ENCODE measurements at places on chromosomes 1 and 21.

GRCh38 chr1:166272155-166272554, 105.4 kb upstream of the FAM78B start:
- no peak for DNase-seq

- no peak for DNase-seq
These were observed 14.7 kb downstream of the BTBD19 start for GRCh38 chr1:44822981-44823451.

- no peak for DNase-seq
These were observed 355.6 kb downstream of the SIPA1L2 start for GRCh38 chr1:232274236-232274855.

DNA sequence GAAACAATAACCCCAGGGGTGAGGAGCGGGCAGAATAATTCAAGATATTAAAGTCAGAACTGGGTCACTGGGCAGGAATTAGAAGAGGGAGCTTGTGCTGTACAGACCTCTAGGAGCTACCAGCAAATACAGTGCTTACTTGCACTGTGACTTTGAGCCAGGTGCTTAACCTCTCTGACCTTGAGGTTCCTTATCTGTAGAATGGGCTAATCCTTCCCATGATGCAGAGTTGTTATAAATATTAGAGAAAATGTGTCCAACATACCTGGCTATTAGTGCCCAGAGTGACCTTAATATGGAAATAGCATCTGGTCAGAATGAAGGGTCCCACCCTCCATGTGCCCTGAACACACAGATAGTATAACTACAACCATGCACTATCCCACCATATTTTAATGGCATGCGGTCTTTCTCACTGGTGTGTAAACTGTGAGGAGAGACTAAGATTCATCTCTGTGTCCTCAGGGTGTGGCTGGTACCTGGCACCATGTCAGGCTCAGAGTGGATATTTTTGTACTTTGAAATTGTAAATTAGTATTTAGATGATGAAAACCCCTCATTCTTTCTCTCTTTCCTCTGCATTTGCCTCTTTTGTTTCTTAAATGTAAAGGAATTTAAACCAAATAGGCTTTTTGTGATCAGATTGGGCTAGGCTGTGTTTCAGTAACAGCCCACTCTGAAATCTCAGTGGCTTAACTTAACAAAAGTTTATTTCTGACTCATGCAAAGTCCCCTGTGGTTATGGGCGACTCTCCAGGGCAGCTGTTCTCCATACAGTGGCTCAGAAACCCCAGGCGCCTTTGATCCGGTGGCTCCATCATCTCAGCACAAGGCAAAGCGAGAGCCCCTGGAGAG, 60.0 kb upstream of the ROR1 start:
- no peak for DNase-seq

DNA sequence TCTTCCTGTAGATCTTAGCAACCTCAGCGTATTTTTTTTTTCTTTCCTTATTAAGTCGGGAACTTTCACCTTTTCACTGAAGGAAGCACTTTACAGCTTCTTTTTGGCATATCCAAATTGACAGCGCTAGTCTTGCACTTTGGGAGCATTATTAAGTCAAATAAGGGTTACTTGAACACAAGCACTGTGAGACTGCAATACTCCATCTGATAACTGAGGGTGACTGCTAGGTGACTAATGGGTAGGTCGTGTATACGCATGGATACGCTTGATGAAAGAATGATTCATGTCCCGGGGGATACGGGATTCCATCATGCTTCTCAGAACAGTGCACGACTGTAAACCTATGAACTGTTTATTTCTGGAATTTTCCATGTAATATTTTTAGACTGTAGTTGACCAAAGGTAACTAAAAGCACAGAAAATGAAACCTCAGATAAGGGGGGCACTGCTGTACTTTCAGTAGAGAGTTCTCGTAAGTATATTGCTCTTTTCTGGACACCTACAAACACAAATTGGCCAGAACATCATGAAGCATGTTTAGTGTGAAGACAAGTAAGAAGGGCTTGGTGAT, 364.7 kb downstream of the SMYD3 start:
- DNase-seq = no peak

DNA sequence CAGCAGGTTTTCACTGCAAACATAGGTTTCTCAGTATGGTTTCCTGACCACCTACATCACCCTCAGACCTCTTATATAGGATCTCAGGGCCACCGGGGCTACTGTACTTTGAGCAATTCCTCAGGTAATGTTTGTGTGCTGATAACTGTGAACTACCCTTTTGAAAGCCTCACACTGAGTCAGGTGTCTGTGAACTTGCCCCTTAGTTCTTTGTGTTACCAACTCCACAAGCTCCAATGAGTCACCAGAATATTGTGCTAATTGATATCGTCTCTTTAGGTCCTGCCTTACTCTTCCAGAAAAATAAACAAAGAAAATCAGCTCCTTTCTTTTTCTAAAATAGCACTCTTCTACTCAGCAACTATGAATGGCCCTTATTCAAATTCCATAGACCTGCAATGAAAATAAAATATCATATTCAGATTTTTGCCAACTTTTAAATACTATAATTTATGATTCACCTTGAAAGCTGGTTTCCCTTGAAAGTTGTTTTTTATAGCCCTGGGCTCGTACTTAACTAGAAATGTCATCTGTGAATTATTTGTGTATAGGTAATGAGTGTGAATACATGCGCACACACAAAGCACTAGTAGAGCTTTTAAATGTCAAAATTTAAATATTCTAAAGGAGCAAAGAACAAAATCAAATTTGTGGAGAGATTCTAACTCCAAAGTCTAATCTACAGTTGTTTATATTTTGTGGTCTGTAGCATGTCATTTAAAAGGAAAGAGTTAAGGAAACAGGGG, 88.1 kb upstream of the WARS2 start:
- no peak for DNase-seq

DNA sequence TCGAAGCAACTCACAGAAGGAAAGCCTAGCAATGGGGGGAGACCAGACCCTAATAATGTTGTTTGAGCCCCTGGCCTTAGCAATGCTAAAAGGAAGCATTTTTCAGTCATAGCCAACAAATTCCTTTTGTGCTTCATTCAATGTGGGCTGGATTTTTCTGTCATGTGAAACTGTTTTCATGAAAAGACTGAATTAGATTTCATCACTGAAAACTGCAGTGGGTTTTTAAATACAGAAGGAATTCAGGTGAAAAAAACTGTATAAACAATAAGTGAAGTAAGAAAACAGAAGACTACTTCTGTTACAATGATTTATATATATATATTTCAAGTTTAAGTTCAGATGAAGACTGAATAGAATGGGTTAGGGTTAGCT, 204.8 kb downstream of the SMYD3 start:
- no peak for DNase-seq

DNA sequence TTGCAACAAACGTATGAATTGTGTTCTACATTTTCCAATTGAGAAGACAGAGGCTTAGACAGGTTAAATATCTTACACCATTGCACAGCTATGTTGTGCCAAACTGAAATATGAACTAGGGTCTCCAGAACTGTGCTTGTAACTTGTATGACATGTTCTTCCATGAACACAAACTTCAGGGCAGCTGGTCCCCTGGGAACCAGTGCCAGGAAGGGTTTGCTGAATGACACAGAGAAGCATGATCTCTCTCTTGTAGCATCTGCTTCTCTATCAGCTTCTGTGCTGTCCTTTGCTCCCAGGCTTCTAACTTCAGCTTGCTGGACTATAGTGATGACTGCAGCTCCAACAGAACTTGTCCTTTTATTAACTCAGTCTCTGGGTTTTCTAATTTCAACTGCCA, 385.5 kb downstream of the SIPA1L2 start:
- DNase-seq = no peak

GRCh38 chr1:29593601-29594382, 357.5 kb downstream of the PTPRU start:
- DNase-seq = no peak

DNA sequence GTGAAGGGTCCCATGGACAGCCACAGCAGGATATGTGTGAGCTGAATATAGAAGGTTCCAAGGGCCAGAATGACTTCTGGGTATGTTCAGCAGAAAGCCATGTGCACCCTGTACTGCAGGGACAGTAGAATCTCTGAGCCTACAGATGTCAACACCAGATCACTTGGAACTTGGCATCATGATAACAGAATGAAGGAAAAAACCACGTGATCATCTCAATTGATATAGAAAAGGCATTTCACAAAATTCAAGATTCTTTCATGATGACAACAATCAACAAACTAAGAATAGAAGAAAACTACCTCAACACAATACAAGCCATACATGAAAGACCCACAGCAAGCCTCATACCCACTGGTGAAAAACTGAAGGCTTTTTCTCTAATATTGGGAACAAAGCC, 885 bp upstream of the KRTAP12-2 start:
- DNase-seq = no peak

DNA sequence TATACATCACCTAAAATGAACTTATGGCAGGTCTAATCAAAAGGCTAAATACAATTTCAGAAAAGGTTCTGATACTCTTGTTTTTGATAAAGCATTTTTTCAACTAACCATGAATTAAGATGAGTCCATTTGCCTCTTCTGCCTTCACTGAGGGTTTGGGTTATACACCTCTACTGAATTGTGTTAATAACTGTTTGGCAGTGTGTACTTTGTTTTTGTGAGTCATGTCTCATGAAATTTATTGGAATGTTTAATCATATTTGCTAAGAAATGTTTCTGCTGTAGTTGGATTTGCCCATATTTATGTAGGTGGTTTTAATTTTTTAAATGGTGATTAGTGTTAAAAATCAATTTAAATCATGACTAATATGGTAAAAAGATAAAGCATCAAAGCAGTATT, 190.5 kb downstream of the HS2ST1 start:
- DNase-seq = no peak

- DNase-seq = no peak
These were observed 874.4 kb downstream of the KCNT2 start for GRCh38 chr1:195733826-195734225.

DNA sequence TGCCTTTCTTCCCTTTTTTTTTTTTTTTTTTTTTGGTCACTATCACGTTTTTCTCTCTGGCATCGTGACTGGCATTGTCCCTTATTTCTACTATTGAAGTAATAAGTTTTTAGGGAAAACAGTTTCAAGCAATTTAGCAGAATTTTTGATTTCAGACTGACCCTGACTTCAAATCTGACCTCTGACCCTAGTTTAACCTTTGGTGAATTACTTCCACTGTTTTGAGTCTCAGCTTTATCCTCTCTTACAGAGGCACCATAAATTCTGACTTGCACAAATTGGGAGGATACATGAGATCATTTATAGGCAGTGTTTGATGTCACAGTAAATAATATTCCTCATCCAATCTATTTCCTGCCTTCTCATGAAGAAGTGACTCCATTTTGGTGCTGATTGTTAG, 187.0 kb downstream of the FASLG start:
- DNase-seq = no peak

GRCh38 chr1:116943438-116943837, 33.7 kb downstream of the PTGFRN start:
- no peak for DNase-seq

DNA sequence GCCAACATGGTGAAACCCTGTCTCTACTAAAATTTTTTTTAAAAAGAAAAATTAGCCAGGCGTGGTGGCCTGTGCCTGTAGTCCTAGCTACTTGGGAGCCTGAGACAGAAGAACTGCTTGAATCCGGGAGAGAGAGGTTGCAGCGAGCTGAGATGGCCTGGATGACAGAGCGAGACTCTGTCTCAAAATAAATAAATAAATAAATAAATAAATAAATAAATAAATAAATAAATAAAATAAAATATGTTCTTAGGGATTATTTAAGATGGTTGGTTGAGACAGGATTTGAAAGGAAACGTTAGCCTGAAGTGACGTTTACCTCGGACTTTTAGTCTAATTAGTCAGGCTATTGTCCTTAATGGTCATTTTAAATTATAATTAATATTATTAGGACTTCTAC, 88.5 kb upstream of the CHRM3 start:
- DNase-seq = no peak

- DNase-seq = no peak
These were observed 144.4 kb upstream of the NBPF11 start for GRCh38 chr1:148296511-148296910.

DNA sequence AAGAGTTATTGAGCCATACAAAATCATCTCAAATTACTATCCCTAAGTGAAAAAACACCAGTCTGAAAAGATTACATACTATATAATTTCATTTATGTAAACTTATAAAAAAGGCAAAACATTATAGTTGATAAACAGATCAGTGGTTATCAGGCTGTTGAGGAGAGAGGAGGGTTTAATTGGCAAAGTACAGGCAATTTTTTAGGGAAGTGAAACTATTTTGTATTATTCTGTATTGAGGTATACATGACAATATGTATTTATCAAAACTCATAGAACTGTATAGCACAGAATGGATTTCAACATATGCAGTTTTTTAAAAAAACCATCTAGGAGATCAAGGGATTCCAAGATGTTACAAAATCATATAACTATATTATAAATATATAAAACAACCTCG, 403.7 kb downstream of the LTN1 start:
- no peak for DNase-seq

GRCh38 chr1:173084292-173084691, 33.6 kb upstream of the TNFSF18 start:
- DNase-seq = no peak

GRCh38 chr1:195520757-195521156, 1087.5 kb downstream of the KCNT2 start:
- DNase-seq = no peak

GRCh38 chr1:78493451-78493850, 2.7 kb downstream of the PTGFR start:
- no peak for DNase-seq

DNA sequence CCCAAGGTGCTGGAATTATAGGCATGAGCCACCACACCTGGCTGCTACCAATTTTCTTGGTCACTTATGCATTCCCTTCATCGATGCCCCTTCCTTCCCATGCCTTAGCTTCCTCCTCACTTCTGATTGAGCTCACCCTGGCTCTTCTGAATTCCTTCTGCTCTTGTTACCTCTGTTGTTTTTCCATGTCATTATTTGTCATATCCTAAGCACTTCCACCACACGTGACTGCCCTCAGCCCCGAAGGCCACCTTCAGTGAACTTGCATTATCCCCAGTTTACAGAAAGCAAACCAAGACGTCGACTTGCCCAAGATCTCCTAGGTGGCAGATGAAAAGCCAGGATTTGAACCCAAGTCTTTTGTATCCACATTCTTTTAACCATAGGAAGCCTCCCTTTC, 30.7 kb downstream of the CA6 start:
- DNase-seq = no peak

- DNase-seq = no peak
These were observed 708 bp upstream of the RBBP5 start for GRCh38 chr1:205122489-205122882.

- DNase-seq = no peak
These were observed 9.8 kb downstream of the TRAPPC3 start for GRCh38 chr1:36139521-36139920.

Data from activated CD4-positive, alpha-beta T cell treated with anti-CD3 and anti-CD28 coated beads, Interleukin-2, amount 50 U/mL, for 48 hours (primary cell).